NCI-H2081 treated with DMSO at 0.1 percent for 48 hours (cell line): ENCODE measurements at places on chromosomes 16 and 17.

DNA sequence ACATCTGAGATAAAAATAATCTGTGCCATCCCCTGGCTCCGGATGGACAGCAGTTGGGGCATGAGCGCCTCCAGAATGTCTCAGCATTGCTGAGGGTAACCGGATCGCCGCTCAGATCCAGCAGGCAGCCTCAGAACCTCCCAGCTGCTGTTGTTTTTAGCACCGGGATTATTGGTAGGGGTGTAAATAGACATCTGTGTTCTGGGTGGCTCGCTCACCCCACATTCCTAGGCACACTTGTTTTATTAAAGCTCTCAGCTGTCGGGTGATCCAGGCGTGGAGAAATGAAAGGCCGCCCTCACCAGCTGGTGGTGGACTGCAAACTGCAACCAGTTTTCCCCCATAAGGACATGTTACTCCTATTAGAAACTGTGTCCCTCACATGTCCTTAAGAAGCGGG is 32.1 kb downstream of the MYH3 start:
- DNase-seq, result no peak

DNA sequence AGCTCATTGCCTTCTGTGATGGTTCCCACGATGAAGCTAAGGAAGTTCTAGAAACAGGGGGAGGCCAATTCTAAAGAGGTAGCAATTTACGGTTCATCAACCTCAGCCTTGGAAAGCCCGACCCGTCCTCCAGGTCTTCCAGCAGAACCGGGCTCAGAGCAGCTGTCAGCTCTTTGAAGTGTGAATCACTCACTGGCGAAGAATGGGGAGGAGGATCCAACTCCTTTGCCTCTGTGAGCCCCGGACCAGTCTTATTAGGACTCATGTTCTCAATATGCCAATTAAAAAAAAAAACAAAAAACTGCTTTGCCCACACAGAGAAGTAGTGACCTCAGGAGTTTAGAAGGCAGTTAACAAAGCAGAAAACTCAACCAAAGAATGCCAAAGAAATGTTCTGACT is 31.4 kb downstream of the STX8 start:
- no peak for DNase-seq

- DNase-seq, result no peak
These were observed 25.5 kb upstream of the CBLN1 start for GRCh38 chr16:49307176-49307575.

DNA sequence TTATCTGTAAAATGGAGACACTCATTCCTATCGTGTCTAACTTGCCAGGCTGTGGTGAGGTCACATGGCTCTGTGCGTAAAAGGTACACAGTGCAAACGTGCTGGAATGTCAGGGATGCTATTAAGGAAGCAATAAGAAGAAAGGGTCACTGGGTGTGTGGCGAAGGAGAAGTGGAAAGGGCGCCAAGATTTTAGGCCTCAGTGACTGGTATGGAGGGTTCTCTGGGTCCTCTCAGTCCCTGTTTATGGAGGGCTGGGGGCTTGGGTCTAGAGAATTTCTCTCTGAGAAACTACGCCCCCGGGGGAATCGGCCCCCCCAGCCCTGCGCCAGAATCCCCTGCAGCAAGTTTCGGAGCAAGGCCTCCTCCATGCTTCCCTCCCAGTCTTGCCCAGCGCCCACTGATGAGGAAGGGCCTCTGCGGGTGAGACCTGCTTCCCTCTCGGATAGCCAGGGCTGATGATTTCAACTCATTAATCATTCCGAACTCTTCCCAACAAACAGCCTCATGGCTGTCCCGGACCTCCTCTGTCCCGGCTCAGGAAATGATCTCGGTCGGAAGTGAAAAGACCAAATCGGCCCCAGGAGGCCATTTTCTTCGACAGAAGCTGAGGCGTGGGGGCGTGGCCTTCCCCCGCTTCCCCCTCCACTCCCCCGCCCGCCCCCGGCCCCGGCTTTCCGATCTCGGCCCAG is 1.2 kb upstream of the HEXIM1 start:
- peak; percentile 53 for DNase-seq

GRCh38 chr16:27123795-27124409 is 57.2 kb downstream of the C16orf82 start:
- DNase-seq, result no peak

DNA sequence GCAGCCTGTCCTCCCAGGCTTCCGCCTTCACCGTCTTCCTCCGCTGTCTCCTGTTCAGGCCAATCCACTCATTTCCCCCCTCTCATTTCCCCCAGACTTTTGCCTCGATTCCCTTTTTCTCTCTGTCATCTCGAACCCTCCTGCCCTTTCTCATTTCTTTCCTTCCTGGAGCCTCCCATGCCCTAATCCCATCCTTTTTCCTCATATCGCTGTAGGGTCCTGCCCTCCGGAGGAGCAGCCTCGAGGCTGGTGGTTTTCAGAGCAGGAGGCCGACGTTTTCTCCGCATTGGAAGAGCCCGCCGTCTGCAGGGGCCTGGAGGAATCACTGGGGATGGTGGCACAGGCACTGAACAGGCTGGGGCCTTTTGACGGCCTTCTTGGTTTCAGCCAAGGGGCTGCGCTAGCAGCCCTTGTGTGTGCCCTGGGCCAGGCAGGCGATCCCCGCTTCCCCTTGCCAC is 597 bp downstream of the OVCA2 start:
- DNase-seq, result no peak

- DNase-seq, result no peak
These were observed 18.9 kb downstream of the MYBBP1A start for GRCh38 chr17:4536259-4536741.
